ACHN (cell line): ENCODE measurements at places on chromosomes 11 and 22.
A peak's percentile ranks its signal among the peaks of the same experiment; 100 is the strongest.

- DNase-seq = no peak
Observed at GRCh38 chr11:38927993-38928392, 2330.0 kb upstream of the RAG2 start.

GRCh38 chr11:125173556-125173955 lies 9.0 kb downstream of the PKNOX2 start:
- no peak for DNase-seq

GRCh38 chr11:18599739-18600230 lies at the start of gene MISFA:
MISFA (plus strand) TSS chr11:18599789; CDS start chr11:18599929, 140 bp downstream.
- DNase-seq = no peak

GRCh38 chr11:44773351-44773965 lies 46.7 kb downstream of the TSPAN18 start:
- no peak for DNase-seq

DNA sequence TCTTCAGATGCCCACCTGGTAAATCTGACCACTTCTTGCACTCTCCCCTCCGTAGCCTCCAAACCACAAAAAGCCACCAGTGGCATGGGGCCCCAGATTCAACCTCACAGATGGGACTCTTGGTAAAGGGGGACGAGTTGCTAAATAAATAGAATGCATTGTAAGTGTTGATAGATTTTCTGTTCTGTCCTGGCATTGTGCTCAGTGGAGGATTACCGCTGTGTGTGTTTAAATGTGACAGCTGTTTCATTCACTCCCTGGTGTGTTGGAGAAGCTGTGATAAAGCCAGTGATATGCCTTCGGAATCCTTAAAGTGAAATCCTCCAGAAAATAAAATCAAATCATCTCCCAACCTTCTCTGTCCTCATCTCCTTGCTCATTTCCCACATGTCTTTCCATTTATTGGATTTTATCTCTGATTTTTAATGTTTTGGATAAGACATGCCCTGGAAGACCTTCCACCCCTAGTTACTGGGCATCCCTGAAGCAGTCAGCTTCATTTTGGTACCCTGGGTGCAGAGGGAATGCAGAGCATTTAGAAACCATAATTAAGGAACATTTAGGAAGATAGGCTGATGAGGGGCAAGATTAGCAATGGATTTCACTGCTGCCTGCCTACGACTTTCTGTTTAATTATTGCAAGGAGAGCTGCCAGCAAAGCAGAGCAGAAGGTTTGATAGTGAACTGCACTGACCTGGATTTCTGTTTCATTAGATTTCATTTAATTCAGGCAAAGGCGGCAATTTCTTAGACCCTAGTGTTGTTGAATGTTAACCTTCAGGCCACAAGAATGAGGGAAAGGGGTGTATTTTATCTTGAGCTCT lies 460.9 kb upstream of the KIRREL3 start:
- no peak for DNase-seq

DNA sequence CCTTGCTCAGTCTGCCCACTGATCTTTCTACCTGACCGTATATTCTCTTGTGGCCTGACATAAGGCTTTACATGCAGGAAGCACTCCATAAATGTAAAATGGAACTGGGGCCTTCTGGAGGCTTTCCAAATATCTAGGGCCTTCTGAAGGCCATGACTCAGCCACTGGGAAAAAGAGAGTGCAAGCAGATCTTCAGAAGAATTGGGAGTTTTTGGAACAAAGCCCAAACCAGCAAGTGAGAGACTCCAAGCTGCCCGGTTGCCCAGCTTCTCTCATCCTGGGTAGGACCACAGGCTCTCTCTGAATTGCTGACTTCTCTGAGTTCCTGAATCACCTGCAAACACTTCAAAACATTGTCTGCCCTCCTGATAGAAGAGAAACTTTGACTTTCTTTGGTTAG lies 107.9 kb upstream of the BMAL1 start:
- peak; percentile 45 for DNase-seq

- DNase-seq = no peak
Observed at GRCh38 chr11:3158821-3159220, 6.3 kb downstream of the OSBPL5 start.

GRCh38 chr11:25038131-25038530 lies 541.3 kb downstream of the LUZP2 start:
- no peak for DNase-seq
